ENCODE measurements at places on chromosomes 2 and 18.

- DNase-seq: no peak
Measured at GRCh38 chr2:217288472-217289063, 428.7 kb upstream of the TNP1 start.

DNA sequence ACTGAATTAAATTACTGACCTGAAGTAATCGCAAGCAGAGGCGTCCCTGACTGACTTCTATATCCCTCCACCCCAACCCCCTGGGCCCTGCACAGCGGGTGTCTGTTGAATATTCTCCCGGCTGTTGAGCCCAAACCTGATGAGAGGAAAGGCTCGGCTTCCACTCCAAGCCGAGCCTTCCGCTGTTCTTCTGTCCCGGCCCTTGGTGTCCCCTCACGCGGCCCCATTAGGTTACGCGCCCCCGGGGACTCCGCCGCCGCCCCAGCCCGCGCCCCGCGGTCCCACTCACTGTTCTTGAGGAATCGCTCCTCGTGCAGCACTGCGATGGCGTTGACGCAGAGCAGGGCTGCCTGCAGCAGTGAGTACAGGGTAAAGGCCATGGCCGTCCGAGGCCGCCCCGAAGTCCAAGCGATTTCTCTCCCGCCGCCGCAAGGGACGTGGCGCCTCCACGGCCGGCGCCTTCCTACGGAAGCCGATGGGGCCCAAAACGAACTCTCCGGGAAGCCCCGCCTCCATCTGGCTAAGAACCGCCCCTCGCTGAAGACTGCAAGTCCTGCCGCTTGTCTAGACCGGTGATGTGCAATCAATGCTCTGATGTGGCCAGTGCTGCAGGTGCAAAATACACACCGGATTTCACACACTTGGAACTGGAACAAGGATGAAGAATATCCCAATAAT, at the start of gene IER3IP1:
TSS of gene IER3IP1 (minus strand) at position 467 of the 678 bp plus-strand sequence. CDS start at position 380, 87 bp downstream.
- peak; percentile 93 for DNase-seq

DNA sequence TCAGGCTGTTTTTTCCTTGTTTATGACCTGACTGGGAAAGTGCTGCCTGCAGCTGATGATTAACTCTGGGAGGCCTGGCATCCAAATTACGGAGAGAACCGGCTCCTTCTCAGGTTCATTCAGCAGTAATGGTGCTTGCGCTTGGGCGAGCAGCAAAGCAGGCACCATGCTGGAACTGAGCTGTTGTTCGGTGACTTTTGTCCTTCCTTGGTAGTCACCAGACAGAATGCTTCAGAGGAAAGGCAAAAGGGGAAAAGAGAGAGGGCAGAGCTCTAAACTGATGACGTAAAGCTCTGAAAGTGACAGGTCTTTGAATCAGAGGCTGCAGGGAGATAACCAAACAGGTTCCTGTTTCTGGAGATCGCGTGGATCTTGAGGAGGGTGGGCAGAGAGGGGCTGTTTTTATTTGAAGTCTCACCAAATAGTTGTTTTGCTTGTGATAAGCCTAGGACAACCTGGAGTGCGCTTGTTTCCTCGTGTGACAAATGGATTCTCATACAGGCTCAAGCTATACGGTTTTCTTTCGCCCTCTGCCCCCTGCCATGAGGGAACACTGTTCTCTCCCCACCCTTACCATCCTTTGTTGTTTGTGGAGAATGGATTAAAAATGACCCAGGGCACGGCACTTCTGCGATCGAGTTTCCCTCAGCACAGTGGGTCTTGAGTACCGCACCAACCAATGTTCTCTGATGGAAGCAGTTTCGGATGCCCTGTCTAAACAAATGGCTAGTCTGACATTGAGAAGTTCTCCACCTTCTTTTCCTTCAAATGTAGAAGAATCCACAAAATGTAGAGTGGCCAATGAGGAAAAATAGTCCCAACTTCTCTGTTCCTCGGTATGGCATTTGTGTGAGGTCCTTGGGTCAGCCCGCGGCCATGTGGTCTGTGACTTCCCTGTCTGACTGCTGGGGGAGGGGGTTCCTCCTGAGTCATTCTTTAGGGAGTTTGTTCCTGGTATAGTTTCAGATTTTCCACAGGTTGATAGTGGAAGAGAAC, 1.3 kb downstream of the RASGRP3 start:
- peak; percentile 26 for DNase-seq

DNA sequence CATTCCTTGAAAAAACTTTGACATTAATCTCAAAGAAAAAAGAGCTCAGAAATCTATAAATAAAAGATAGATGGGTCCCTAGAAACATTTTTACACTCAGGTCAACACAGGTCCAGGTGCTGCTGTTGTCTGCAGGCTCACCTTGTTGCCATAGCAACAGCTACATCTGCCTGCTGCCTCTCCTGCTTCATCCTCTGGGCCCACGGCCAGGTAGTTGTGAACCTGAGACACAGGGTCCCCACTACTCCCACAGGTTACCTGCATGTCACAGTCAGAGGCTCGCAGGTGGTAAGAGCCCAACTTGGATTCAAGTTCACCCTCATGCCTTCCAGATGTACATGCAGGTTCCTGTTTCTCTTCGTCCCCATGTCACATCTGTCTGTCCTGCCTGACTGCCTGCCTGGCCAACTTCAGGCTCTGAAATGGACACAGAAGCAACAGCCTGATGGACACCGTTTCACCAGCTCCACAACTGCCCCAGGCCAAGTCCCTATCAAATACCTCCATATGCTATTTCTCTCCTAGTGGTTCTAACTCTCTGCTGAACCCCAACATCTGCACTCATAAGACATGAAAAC, 88.3 kb upstream of the SALL3 start:
- no peak for DNase-seq

DNA sequence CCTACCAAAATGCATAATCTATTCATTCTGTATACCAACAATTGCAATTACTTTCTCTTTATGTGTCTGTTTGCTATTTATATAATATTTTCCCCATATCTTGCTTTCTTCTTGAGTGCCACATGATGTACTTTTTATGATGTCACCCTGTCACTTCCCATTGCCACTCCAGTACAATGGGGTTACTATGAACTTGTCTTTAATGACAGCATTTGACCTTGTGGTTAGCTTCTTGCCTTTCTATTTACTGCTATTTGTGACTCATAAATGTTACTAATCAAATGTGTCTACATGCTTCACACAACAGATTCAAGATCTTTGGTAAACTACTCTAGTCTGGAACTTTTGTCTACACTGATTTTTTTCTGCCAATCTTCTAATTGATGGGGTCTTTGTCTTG, 486.3 kb downstream of the NR4A2 start:
- no peak for DNase-seq

GRCh38 chr2:210593166-210593565, 36.8 kb downstream of the CPS1 start:
- DNase-seq: no peak

DNA sequence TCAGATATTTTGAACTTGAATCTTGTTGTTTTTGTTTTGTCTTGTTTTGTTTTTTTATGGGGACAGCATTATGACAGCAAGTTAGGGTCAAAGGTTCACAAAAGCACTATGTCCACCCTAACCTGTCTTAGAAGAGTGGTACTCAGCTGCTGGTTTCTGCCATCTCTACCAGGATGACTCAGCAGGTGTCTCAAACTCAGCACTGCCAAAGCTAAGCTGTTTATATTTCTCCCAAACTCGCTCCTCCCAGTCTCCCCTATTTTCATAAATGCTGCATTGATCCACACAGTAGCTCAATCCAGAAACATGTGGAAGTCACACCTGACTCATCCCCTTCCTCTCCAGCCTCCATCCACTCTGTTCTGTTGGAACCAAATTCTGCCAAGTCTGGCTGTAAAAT, 134.9 kb downstream of the ZBTB7C start:
- no peak for DNase-seq

- DNase-seq: no peak
Measured at GRCh38 chr2:149188291-149188690, 142.1 kb upstream of the LYPD6 start.

DNA sequence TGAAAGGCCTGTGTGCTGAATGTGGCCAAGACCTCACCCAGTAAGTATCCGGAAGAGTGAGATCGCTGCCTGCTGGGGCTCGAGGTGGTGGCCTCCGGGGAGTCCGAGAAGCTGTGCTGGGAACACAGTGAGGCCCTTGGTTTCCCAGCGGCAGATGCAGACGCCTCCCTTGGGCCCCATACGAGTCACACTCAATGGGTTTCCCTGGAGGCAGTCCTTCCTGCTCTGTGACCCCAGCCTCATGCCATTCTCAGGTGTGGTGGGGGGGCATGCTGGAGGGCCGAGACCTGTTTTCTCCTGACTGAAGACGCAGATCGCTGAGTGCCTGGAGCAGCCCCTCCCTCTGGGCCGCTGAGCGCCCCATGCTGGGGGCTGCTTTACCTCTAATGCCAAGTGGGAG, 15.7 kb downstream of the CTDP1 start:
- no peak for DNase-seq

- DNase-seq: no peak
Measured at GRCh38 chr2:111157071-111157661, 36.5 kb downstream of the BCL2L11 start.

DNA sequence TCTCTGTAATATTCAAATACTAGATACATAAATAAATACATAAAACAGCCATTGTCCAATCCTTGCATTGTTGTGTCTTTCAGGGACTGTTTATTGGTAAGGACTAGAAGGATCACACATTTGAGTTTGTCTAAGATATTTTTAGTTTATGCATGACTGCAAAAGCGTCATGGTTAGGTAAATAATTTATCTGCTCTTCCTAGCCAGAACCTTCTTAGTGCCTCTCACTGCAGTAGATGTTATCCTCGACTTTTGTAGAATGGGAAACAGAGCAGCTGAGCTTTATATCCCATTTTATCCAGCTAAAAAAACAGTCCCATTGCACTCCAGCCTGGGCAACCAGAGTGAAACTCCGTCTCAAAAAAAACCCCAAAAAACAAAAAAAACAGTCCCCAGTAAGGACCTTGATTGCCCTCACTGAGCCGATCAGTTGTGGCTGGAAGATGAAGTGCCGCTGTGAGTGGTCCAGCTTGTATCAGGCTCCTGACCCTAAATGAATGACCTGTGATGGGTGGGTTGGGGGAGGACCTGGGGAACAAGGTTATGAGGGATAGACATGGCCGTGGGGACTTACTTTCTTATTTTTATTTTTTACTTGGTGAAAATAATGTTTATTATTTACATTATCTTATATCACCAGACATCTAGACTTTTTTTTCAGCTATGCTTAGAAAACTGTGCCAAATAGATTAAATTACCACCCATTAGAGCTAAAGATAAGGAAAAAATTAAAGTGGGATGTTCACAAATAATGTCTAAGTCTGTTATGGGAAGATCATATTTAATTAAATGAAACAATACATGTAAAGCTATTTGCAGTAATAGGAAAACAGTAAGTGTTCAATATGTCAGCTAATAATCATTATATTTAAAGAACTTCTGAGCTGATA, 10.9 kb upstream of the ADAM23 start:
- DNase-seq: no peak
